Stimulated activated CD8-positive, alpha-beta memory T cell treated with anti-CD3 and anti-CD28 coated beads, Interleukin-15, amount 100 ng/mL, for 1 hour (primary cell): ENCODE measurements at places on chromosomes 1 and 21.

DNA sequence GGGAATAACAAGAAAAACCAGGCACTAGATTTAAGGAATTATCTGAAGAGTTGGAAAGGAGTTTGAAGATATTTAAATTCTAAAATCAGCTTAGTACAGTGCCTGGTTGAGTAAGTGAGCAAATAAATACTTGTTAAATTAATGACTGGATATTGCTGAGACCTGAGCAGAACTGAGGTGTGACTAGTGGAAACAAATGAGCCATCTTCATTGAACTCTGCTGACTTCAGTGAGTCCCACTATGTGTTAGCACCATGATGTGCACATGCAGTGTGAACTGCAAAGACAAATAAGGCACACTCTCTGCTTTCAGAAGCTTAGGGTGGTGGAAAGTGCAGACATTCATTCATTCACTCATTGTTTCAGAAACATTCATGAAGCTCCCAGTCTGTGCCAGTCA lies 48.7 kb downstream of the ELAPOR1 start:
- DNase-seq: no peak

DNA sequence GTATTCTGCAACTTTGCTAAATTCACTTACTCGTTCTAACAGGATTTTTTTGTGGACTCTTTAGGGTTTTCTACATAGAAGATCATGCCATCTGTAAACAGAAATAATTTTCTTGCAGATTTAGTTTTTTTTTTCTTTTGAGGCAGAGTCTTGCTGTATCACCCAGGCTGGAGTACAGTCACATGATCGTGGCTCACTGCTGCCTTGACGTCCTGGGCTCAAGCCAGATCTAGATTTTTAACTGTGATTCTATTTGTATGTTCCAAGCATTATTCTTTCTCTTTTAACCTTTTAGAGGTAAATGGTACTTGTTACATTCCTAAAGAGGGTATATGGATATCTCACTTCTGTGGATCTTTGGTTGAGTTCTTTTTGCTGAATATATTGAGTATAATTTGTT lies 18.6 kb downstream of the FABP3 start:
- no peak for DNase-seq

- no peak for DNase-seq
These were observed 128.5 kb upstream of the KCNK1 start for GRCh38 chr1:233485385-233485784.

GRCh38 chr1:11784993-11785769 lies 20.6 kb downstream of the MTHFR start:
- DNase-seq: no peak

DNA sequence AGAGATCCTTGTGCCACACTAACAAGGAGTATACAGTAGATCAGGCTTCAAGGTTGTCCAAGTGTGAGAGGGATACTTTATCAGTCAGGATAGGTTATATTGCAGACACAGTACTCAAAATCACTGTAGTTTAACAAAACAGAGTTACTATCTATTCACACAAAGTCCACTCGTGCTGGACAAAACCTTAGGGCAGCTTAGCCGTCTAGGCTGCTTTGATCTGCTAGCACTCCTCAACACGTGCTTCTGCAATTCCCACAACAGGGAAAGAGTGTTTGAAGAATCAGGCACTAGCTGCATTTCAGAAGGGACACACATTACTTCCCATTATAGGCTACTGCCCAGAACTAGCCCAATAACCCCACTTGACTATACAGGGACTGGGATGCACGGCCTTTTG lies 39.5 kb downstream of the MEF2D start:
- DNase-seq: no peak

DNA sequence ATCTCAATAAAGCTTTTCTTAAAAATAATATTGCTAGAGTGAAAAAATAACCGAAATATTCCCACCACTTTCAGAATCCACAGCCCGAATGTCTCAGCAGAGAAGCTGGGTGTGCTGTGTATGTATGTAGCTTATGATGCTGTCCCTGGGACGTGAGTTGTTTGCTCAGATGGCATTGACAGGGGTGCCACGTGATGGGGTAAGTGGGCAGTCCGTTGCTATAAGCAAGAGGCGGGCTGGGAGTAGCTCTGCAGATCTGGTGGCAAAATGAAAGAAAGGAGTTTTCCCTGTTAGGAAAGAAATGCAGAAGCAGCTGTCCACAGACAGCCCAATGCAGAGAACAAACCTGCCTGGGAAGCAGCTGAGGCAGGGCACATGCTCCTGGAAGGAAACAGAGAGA lies 3.8 kb upstream of the FAM20B start:
- no peak for DNase-seq

DNA sequence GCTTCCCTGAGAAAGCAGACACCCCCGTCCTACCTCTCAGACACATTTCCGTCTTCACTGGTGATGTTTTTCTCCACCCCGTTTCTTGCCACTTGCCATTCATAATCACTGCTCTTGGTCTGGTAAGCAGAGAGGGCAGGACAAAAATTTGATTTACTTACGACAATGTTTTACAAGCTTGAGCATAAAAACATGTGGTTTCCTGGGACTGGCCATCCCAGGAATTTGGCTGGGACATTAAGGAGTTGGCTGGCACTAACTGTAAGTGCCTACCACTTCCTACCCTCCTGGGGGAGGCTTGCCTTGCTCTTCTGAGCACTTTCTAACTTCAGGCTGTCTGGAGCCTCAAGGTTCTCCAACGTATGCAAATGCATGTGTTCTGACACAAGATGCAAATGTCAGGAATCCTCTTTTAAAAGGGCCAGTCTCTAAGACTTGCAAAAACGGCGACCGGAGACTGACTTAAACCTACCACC lies 24.2 kb downstream of the ZBTB18 start:
- DNase-seq: no peak

GRCh38 chr1:198725090-198725489 lies 86.2 kb downstream of the PTPRC start:
- no peak for DNase-seq

- DNase-seq: no peak
These were observed 400.6 kb downstream of the PTPRU start for GRCh38 chr1:29636936-29637335.
